Transverse colon (tissue), 4 donors: ENCODE measurements at places on chromosomes 12 and 14. TPM values are rescaled to one million over a fixed set of nuclear protein-coding genes. Genes with fewer than 3 reads are reported as not detected.

Gene PIK3C2G
- total RNA-seq, result 0.32 TPM

Gene CARMIL3
- total RNA-seq, result 1.9 TPM

Gene SLC39A2
- total RNA-seq, result 0.82 TPM

Gene GALNT9
- total RNA-seq, result not detected

Gene PMEL
- total RNA-seq, result not detected

Gene LMO3
- 9.2 TPM for total RNA-seq

Gene HOXC12
- not detected for total RNA-seq

Gene CHURC1
- 26.5 TPM for total RNA-seq

Gene PLCZ1
- not detected for total RNA-seq

Gene PRH2
- total RNA-seq, result not detected

DNA sequence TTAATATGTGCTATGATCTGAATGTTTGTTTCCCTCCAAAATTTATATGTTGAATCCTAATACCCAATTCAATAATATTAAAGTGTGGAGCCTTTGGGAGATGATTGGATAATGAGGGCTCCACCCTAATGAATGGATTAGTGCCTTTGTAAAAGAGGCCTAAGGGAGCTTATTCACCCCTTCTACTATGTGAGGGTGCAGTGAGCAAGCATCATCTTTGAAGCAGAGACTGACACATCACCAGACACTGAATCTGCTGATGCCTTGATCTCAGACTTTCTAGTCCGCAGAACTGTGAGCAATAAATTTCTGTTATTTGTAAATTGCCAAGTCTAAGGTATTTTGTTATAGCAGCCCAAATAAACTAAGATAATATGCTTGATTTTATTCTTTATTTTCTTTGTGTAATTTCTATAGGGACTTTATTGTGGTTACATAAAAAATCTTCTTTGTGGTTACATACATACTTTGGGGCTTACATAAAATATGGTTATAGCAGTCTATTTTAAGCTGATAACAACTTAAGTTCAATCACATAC lies 131.1 kb upstream of the SLC38A2 start:
- DNase-seq, result no peak

DNA sequence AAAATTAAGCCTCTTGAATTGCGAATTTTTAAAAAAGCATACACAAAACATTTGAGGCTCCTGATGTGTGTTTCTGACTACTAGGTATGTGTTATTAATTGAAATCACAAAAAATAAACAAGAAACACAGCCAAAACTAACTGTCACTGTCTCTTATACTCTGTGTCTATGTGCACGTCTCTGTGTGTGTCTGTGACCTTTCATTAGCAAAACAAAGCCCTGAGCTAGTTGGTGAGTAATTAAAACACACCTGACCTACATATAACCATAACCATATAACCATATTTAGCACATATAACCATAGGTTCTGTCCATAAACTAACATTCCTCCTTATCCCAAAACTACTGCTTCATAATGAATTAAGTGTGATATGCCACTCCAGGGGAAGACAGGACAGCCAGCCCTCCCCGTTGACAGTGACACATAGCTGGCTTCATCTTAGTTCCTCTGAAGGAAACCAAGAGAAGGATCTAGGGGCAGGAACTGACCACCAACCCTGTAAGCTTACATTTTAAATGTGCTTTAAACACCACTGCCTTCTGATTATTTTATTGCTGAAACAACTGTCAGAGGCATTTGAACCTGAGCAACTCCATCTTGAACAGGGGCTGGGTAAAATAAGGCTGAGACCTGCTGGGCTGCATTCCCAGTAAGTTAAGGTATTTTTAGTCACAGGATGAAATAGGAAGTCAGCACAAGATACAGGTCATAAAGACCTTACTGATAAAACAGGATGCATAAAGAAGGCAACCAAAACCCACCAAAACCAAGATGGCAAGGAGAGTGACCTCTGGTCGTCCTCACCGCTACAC lies 106.7 kb downstream of the PPP2R5E start:
- DNase-seq, result no peak

DNA sequence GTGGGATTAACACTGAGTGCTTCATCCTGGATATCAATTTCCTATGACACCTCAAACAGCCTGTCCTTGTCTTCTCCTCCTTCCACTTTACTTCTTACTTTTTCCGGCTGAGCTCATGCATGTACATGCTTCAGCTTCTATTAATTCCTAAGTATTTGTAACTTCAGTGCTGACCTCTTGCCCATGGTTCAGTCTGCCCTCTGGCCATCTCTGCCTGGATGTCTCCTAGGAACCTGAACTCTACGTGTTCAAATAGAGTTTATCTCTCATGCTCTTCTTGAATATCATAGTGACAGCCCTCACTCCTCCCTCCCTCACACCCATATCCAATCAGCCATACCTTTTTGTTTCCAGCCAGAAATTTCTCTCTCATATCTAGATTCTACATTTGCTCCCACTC lies 141.6 kb downstream of the ATP23 start:
- DNase-seq, result no peak

- DNase-seq, result no peak
Observed at GRCh38 chr12:50988871-50989270, 36.5 kb downstream of the HIGD1C start.

DNA sequence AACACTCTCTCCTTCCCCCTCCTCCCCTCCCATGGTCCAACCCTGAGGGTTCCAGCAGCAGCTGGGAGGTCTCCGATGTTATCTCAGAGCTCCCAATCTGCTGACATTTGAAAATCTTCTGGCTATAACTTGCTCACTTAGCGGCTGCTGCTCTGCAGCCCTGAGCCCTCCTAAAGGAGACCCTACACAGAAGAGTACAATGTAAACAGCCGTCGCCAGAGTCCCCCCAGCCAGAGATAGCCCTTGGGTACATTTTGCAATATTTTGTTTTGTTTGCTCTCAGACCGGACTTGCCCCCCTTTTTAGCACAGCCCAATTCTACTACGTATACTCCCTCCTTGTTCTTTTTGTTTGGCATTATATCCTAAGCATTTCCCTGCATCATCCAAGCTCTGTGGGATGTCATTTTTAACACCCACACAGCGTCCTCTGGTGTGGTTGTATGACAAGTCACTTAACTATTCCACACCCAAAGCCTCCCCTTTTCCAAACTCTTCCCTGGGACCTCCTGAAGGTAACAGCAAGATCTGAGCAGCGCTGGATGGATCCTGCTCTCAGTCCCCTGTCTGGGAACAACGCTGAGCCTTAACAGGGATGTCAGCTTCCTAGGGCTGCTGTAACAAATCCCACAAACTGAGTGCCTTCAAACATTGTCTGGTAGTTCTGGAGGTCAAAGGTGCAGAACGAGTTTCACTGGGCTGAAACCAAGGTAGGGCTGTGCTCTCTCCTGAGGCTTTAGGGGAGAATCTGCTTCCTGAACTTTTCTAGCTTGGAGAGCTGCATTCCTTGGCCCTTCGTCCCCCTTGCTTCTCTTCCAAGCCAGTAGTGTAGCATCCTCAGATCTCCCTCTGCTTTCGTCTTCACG lies 25.3 kb upstream of the TCL1B start:
- DNase-seq, result no peak

- no peak for DNase-seq
Observed at GRCh38 chr14:28773861-28774691, 7.5 kb downstream of the FOXG1 start.

DNA sequence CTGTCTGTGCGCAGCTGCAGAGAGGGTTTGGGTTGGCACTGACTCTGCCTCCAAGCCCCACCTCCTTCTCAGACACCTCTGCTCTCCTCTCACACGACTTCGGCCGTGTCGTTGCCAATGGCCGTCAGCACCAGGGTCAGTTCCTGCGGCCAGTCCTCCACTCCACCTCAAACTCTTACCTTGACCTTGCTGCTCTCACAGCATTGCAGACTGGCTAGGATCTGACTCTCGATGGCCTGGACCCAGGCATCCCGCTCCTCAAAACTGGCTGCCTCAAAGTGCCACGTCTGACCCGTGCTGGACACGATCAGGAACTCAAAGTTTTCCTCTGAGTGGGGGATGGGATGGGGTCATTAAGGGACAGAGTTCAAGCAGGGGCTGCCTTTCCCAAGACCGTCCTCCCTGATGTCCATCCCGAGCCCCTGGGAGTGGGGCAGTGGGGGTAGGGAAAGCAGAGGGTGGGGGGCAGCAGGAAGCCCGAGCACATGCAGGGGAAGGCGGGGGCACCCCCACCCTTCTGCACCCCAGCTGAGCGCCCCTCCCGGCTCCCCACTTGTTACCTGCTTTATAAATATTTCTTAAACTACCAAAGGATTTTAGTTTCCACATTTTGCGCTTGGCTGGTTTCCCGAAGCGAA lies 10.7 kb downstream of the AGAP2 start:
- DNase-seq, result no peak

DNA sequence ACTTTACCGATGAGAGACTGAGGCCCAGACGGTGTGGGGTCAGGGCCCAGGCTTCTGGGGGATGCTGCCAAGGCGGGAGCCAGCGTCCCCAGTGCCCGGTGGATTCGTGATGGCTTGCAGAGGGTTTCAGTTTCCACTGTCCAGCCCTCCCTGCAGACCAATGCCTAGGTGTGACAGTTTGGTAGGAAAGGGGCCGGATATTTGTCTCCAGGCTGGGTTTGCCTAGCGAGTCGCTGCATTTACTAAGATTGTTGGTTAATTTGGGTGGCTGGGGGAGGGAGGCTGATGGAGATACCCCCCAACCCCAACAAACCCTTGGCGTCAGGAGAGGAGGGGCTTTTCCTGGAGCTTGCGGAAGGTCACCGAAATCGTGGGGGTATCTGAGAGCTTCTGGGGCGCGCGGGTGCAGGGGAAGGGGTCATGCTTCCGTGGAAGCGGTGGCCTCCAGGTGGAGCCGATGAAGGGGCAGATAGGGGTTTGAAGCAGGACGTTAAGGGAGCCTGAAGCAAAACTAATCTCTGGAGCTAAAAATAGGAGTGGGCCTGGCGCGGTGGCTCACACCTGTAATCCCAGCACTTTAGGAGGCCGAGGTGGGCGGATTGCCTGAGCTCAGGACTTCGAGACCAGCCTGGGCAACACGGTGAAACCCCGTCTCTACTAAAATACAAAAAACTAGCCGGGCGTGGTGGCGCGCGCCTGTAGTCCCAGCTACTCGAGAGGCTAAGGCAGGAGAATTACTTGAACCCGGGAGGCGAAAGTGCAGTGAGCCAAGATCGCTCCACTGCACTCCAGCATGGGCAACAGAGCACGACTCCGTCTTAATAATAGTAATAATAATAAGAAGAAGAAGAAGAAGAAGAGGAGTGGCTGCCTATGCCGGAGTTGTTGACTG lies 1.1 kb upstream of the CDC42BPB start:
- DNase-seq, result no peak

- DNase-seq, result peak; percentile 78
Observed at GRCh38 chr12:53344824-53345485, 8.8 kb upstream of the SP7 start.

DNA sequence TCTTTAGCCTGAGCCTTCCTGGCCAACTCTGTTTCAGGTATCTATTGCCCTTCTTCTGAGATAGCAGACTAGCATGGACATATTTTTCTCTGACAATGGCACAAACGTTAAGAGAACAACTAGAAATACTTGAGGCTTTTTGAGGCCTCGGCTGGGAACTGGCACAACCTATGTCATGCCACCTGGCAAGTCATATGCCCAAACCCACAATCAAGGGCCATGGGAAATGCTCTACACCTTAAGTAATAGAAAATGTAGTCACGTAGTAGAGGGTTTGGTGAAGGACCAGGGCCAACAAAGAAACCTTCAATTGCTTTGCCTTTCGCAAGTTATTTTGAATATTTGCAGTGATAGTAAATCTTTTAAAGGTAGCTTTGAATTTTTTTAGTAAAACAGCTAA lies 325.4 kb downstream of the ZFP36L1 start:
- no peak for DNase-seq

- no peak for DNase-seq
Observed at GRCh38 chr12:19490908-19491307, 51.6 kb downstream of the AEBP2 start.

DNA sequence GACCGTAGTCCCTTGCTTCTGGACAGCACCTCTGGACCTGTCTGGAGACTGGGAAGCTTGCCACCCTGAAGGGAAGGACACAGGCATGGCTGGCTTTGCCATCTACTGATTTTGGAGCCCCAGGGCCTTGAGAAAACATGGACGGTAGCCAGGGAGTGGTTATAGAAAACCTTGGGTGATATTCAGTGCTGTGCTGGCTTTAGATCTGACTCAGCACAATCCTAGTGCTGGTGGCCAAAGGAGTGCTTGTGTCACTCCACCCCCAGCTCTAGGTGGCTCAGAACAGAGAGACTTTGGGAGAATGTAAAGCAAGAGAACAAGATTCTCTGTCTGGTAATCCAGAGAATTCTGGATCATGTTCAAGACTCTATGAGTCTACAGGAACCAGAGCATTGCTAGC lies 214.5 kb upstream of the IGF1 start:
- no peak for DNase-seq

DNA sequence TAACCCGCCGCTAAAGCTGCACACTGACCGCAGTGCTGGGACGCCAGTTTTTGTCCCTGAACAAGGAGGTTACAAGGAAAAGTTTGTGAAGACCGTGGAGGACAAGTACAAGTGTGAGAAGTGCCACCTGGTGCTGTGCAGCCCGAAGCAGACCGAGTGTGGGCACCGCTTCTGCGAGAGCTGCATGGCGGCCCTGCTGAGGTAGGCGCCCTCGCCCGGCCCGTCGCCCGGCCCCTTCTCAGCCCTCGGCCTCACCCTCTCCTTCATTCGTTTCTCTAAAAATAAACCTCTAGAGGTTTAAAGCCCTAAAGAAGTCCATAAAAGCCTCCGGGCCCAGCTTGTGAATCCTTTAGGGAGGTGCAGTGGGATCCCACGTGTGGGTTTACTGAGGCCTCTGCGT lies 52.2 kb upstream of the AMN start:
- DNase-seq, result no peak

GRCh38 chr12:8648576-8649205 lies 13.9 kb downstream of the MFAP5 start:
- DNase-seq, result no peak

GRCh38 chr12:14825256-14825655 lies 11.3 kb upstream of the SMCO3 start:
- DNase-seq, result no peak

- DNase-seq, result no peak
Observed at GRCh38 chr14:51597261-51598001, 54.3 kb upstream of the FRMD6 start.

GRCh38 chr12:15534322-15534721 lies 212.0 kb downstream of the PTPRO start:
- DNase-seq, result no peak

GRCh38 chr14:84181072-84181471 lies 1348.9 kb upstream of the FLRT2 start:
- no peak for DNase-seq

- no peak for DNase-seq
Observed at GRCh38 chr12:65642061-65642661, 182.1 kb upstream of the HMGA2 start.
